ENCODE measurements at places on chromosomes 12 and 14.

DNA sequence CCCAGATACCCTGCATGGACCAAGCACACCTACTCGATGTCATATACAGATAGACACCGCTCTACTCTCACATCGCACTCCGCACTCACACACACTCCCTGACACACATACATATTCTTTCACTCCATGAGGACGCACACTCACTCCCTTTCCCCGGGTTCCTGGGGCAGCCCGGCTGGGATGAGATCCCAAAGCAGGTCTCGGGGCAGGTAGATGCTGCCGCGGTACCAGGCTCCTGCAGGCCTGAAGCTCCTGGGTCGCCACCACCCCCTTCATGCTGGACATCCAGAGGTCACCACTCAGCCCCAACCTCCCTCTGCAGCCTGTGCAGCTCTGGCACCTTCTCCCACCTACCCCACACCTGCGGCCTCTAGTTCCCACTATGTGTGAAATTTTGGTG is 2.3 kb downstream of the C1QL4 start:
- no peak for DNase-seq

GRCh38 chr14:77467801-77468200 is 9.9 kb downstream of the AHSA1 start:
- no peak for DNase-seq

DNA sequence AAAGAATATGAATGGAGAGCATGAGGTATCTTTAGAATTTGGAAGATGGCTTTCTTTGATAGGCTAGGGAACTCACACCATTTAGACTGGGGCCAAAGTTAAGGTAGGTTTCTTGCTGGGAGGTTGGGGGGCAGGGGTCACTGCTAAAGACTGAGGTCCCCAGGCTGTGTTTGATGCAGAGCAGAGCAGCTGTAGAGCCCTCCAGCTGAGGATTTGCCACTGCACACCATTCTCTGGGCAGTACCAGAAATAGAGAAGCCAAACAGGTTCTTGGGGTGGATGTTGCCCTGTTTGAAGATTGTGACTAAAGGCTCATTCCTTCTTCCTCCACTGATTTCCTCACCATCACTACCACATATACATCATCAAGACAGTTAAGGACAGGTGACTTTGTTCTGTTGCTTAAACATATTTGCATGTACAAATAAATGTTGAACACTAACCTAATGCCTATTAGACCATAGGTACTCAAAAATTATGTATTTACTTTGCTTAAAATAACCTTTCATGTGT is 7.9 kb downstream of the NTF3 start:
- no peak for DNase-seq

- no peak for DNase-seq
Measured at GRCh38 chr12:75631831-75632230, 120.4 kb upstream of the KRR1 start.

GRCh38 chr14:59919570-59920377 is at the start of gene LRRC9:
TSS of gene LRRC9 (plus strand) at chr14:59920144.
- DNase-seq: peak; percentile 86

GRCh38 chr14:92122351-92122677 is 545 bp downstream of the CPSF2 start:
- no peak for DNase-seq

- DNase-seq: peak; percentile 57
Measured at GRCh38 chr12:107655281-107656065, 30.1 kb upstream of the PWP1 start.

DNA sequence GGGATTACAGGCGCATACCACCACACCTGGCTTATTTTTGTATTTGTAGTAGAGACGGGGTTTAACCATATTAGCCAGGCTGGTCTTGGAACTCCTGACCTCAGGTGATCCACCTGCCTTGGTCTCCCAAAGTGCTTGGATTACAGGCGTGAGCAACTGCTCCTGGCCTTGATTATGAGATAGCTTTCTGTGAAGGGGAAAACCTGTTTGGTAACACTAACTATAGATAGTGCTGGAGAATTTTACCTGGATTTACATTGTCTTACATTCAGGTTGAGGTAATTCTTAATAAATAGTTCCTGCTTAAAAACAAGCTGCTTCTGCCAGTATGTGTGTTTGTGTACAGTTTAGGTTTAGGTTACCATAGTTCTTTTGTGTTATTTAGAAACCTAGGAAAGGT is 77.1 kb downstream of the MON2 start:
- no peak for DNase-seq

GRCh38 chr14:106811162-106811561 is 1284.8 kb downstream of the TMEM121 start:
- DNase-seq: no peak

GRCh38 chr14:65506801-65507200 is 94.3 kb downstream of the FUT8 start:
- no peak for DNase-seq

Data from SHP77 treated with DMSO at 0.1 percent for 48 hours (cell line).